Naive thymus-derived CD8-positive, alpha-beta T cell (primary cell): ENCODE measurements at places on chromosomes 7 and 10.

DNA sequence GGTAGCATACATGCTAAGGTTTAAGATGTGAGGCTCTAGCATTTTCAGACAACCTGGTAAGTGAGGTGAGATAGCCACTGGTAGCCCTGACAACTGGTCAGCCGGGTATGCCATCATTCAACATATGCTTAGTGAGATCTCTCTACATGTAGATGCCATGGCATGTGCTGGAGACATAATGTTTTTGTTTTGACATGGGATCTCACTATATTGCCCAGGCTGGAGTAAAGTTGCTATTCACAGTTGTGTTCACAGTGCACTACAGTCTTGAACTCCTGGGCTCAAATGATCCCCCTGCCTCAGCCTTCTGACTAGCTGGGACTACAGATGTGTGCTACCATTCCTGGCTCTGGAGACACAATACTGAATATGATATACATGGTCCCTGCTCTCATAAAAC, 437.3 kb downstream of the SORCS1 start:
- no peak for DNase-seq

- DNase-seq, result no peak
These were observed 249.3 kb upstream of the PFKP start for GRCh38 chr10:2817940-2818636.

DNA sequence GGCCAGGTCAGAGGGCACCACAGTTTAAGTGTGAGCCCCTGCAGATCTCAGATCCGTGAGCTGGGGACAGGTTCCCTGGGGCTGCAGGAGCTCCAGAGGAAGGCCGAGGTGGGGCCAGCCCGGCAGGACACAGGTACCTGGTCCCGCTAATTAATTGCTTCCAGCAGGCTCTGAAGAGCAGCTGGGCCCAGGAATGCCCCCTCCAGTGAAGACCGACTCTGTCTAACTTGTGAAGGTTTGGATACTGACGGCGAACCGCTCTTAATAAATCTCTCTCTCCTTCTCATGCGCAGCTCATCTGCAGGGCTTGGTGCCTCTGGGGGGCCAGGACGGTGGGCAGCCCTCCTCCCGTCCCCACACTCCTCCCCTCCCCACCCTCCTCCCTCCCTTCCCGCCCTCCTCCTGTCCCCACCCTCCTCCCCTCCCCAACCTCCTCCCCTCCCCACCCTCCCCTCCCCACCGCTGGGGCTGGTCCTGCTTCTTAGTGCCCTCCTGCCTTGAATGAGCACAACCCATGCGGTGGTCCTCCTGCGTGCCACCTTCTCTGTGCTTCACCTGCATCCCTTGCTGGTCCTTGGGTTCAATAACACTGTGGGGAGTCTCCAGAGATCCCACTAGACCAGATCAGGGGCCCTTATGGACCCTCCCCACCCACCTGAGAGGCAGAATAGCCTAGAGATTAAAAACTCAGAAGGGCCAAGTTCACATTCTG, 38.3 kb downstream of the PDGFA start:
- DNase-seq, result peak; percentile 54

- DNase-seq, result no peak
These were observed 21.3 kb upstream of the LIPM start for GRCh38 chr10:88781206-88781605.

DNA sequence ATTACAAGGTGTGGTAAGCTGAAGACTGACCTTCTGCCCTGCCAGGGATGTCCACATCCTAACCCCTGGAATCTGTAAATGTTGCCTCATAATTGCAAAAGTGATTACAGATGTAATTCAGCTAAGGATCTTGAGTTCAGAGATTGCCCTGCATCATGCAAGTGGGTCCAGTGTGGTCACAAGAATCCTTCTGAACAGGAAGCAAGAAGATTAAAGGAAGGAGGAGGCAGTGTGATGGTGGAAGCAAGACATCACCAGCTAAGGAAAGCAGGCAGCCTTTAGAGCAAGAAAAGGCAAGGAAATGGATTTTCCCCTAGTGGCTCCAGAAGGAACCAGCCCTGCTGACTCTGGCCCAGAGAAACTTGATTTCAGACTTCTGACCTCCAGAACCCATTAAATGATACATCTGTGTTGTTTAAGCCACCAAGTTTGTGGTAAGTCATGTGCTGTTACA, 78.1 kb downstream of the USP6NL start:
- DNase-seq, result no peak

DNA sequence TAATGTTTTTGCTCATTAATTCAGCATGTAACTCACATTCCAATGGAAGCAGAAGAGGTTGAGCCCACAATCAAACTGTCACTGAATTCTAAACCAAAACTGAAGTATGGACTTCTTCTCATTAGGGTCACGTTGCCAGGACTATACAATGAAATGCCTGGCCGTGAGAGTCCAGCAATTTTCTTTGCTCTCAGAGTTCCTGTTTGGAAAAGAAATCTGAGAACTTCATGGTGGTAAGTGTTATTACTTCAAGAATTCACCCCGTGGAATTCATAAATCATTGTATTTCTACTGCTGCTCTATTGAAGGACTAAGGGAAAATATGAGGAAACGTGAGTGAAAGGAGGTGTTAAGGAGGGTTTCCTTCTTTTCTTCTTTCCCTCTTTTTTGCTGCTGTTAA, 441.8 kb upstream of the AKR1E2 start:
- DNase-seq, result no peak

DNA sequence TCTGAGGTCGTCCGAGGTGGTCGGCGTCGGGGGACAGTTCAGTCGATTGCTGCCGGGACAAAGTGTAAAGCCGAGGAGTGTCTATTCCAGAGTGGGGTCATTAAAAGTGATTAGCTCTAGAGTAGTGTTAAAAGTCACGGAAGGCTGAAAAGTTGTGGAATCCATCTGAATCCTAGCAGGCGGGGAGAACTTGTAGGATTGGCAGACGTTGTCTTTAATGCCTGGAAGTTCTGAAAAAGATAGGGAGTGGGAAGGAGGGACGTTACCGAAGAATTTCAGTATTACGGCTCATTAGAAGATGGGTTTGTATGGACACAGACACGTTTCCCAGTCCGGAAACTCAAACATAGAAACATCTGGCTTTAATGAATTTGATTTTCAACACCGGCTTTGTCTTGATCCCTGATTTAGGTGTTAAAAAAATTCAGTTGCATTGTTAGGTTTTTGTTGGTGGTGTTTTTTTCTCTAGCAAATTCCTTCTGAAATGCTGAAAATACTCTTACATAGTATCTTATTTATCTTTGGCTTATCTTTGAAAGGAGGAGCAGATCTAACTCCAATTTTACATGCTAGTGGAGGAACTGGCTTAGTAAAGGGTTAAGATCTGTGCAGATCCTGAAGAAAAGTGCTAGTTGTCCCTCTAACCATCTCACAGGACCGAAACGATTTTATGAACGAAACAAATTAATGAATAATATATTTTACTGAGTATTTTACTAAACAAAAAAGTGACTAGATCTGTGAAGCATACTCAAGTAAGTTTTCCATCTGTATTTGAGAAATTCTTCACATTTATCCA, 900 bp downstream of the MKLN1 start:
- no peak for DNase-seq

DNA sequence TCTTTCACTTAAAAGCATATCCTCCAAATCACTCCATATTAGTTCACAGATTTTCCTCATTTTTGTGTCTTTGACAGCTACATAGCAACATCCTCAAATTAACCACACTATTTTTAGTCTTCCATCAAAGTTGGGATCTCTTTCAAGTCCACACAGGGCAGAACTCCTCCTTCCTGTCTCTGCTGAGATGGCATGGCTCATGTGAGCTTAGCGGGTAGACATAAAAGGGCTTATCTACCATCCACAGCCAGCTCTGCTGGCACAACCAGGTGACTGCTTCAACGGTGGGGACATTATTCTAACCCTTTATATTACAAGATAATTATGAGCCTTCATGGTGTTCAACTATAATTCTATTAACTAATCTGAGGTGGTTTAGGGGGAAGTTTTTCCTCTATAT, 35.5 kb downstream of the ICA1 start:
- no peak for DNase-seq

DNA sequence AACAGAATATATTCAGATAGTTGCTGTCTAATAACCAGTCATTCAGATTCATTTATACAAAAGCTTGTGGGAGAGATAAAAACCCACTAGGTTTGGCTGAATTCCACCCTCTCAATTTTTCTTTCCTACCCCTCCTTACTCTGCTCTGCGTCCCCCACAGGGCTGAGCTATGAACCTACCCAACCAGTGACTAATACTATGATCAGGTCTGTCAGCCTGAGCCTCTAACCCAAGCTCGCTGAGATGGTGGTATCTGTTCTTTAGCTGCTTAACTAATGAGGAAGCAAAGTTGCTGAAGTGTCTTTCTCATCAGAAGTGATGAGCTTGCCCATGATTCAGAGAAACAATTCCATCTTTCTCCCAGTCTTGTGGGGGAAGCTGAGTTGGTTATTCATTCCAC, 248.7 kb upstream of the GPR26 start:
- DNase-seq, result no peak

- no peak for DNase-seq
These were observed 667 bp downstream of the KLLN start for GRCh38 chr10:87862679-87863052.

DNA sequence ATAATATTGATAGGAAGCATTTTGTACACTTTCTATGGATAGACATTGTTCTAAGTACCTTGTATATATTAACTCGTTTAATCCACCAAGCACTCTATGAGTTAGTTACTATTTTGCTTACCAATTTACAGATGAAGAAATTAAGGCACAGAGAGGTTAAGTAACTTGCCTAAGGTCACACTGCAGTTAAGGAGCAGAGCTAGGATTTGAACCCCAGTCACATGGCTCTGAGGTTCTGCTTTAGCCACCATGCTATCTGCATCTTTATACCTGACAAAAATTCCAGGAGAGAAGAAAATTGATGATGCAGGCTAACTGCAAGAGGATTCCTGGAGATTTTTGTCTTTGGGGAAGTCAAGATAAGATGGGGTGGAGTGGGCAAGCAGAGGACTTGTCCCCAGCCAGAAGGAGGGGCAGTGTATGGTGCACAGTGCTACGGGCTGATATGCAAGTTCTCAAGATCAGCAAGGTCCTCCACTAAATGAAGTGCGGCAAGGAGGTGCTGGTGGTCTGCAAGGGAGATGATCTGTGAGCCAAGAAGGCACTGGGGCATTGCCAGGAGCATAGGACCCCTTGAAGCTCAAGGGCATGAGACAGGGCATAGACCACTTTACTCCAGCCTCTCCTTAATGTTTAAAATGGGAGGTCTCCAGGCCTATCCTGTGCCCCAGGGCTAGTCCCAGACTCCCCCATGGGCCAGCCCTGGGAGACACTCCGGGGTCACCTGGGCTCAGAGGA, 430.6 kb downstream of the RPS24 start:
- DNase-seq, result peak; percentile 3

DNA sequence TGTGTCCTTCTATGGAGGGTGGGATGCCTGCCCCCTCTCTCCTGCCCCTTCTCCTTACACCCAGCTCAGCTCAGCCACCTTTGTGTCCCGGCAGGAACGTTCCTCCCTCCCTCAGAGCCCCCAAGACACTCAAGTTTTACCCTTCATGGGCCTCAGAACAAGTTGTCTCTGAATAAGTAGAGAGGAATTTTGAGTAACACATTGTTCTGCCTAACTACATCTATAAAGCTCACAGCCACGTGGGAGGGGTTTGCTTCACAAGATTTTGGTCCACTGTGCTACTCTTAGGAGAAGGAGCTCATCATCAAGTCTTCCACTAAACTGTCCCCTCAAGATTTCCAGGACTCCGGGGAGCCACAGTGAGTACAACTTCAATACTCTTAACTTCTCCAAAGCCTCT, 51.6 kb upstream of the ZNF32 start:
- DNase-seq, result no peak

DNA sequence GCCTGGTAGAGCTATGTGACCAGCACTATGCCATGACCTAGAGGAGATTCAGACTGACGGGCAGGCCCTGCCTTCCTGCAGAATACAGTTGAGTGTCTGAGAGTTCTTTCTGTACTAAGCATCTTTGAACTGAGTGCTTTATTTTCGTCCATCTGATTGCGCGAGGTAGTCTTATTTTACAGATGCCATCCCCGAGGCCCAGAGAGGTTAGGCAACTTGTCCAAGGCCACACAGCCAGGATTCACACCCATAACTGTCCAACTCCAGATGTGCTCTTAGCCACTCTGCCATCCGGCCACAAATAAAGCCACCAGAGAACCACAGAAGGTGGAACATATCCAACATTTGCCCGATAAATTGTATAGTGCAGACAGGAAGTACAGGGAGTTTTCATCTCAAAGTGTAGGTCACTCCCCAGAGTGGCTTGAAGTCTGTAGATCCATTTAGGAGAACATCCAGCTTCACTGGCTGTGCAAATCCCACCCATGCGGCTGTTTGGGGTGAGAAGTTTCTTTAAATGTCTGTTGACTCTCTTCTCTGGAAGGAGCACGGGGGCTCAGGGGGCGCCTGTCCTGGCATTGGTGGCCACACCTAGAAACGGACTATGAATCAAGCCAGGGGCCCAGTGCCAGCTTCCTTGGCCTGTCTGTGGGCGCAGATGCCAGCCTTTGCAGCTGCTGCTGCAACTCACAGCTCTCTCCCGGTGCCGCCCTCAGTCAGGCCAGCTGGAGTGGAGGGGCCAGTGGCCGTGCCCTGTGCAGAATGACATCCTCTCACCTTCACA, 11.1 kb downstream of the CHST3 start:
- no peak for DNase-seq

DNA sequence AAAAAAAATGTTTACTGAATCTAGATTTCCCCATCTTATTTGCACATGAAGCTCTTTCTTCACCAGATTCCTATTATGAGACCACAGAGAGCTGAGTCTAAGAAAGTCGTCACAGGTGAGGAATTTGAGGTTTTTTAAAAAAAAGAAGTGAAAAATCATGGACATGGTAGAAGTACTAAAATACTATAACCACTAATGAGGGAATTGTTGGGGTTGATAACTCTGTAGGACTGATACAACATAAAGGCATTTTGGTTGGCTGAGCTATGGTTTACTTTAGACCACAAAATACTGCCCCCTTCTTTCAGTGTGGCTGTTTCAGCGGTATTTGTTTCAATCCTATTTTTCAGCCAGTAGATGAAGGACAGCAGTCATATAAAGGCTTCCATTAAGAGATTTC, 1111.3 kb downstream of the TYW1 start:
- no peak for DNase-seq
